ENCODE measurements at places on chromosomes 2 and 18.
A peak's percentile ranks its signal among the peaks of the same experiment; 100 is the strongest.

GRCh38 chr2:160405077-160405867 lies 88.3 kb downstream of the RBMS1 start:
- no peak for DNase-seq

DNA sequence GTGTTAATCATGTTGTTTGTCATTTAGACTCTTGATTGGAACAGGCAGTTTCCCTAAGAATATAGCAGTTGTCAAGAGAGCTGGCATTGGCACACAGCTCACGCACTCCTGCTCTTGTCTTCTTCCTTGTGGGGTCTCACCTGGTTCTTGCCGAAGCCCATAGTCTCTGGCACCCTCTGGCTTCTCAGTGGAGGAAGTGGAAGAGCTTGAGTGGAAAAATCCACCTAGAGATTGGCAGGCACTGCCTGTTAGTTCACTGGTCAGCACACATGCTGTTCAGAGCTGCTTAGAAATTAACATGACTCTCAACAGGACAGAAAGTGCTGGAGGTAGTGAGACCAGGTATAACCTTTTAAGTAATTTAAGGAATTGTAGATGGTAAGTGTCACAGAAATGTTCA lies 28.3 kb downstream of the SCTR start:
- no peak for DNase-seq

- DNase-seq = no peak
These were observed 321.2 kb upstream of the FANCL start for GRCh38 chr2:58562276-58562675.

- no peak for DNase-seq
These were observed 22.2 kb downstream of the GRHL1 start for GRCh38 chr2:9973690-9974089.

- no peak for DNase-seq
These were observed 922.5 kb downstream of the SUCLG1 start for GRCh38 chr2:83536556-83536955.

- no peak for DNase-seq
These were observed 75.0 kb downstream of the PTGR3 start for GRCh38 chr18:75133721-75134610.

- DNase-seq = no peak
These were observed 280.9 kb upstream of the RAB6C start for GRCh38 chr2:129698593-129698992.

DNA sequence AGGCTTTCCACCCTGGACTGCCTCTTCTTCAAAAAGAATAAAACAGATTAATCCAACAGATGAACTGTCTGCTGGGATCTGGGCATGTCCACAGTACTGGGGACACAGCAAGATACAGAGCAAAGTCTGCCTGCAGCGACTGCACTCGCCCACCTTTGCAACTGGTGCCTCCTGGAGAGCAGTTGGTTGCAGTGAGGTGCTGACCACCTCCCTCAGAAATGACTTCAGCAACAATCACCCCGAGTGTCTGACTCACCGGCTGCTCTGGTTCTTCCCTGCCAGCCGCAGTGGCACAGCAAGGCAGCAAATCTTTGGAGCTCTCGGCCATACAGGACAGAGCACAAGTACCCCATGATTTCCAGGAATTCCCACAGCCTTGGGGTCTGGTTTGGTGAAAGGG lies 179.7 kb downstream of the ANAPC1 start:
- DNase-seq = no peak

DNA sequence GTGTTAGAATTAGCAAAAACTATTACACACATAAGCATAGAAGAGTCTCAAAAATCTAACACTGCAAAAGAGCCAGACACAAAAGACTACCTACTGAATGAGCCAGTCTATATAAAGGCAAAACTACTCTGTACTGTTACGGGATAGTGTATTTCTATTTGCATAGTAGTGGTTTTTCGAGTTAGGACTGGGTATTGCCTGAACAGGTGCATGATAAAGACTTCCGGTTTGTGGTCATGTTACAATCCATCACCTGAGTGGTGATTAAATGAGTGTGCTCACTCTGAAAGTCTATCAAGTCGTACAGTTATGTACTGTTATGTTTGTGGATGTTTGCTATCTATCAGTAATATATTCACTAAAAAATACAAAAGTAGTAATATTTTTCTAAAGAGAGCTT lies 523.3 kb upstream of the SYT4 start:
- no peak for DNase-seq

DNA sequence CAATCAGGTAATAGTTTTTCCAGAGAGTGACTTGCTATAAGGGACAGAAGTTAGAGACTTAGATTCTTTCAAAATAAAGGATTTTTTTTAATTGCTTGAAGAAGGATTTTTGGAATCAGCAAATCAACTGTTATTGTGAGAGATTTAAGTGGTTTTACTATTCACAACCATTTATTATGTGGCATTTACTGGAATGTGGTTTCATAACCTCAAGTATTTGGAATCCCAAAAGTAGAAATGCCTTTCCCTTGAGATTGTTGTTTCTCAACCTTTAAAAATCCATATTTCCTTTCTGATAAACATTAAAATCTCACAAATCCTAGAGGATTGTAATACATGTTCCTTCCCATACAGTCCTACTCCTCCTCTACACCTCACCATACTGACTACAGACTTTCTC lies 5.0 kb downstream of the TANK start:
- DNase-seq = no peak

DNA sequence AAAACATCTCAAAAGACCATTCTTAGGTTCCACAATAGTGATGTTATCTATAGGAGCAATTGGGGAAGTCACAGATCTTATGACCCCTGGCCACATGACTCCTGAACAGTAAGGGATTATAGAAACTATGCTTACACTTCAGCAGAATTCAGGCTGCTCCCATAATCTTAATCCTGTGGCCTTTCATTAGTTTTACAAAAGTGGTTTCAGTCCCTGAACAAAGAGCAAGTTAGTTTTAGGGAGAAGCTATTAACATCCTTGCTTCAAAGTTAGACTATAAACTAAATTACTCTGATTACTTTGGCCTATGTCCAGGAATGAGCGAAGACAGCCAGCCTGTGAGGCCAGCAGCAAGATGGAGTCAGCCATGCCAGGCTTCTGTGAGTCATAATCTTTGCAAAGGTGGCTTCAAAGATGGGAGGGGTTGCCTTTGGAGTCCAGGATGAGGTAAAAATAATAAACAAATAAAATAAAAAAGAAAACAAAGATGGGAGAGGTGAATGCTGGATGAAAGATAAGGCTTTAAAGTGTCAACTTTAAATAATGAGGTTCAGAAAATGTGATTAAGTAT lies 168.7 kb upstream of the NDUFV2 start:
- DNase-seq = no peak

GRCh38 chr2:86290596-86291327 lies 46.7 kb downstream of the REEP1 start:
- DNase-seq = no peak

DNA sequence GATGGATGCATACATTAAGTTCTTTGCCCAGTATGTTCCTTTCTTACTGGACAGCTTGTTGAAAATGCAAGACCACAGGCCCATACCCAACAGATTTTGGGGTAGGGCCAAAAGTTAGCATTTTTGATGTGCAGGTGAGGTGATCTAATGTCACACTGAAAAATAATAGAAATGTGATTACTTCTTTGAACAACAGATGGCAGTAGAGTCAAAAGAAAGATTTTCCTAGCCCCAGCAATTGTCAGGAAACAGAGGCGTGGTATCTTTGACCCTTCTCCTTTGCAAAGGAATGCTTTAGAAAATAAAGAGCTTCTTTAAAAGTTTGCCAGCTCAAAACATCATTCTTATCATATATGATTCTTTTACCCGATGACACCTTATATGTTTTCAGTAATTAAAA lies 343.6 kb upstream of the SYT4 start:
- DNase-seq = peak; percentile 39

GRCh38 chr18:61398961-61399705 lies 65.9 kb downstream of the CDH20 start:
- DNase-seq = no peak

- DNase-seq = no peak
These were observed 157.4 kb downstream of the LTBP1 start for GRCh38 chr2:33104052-33104623.

DNA sequence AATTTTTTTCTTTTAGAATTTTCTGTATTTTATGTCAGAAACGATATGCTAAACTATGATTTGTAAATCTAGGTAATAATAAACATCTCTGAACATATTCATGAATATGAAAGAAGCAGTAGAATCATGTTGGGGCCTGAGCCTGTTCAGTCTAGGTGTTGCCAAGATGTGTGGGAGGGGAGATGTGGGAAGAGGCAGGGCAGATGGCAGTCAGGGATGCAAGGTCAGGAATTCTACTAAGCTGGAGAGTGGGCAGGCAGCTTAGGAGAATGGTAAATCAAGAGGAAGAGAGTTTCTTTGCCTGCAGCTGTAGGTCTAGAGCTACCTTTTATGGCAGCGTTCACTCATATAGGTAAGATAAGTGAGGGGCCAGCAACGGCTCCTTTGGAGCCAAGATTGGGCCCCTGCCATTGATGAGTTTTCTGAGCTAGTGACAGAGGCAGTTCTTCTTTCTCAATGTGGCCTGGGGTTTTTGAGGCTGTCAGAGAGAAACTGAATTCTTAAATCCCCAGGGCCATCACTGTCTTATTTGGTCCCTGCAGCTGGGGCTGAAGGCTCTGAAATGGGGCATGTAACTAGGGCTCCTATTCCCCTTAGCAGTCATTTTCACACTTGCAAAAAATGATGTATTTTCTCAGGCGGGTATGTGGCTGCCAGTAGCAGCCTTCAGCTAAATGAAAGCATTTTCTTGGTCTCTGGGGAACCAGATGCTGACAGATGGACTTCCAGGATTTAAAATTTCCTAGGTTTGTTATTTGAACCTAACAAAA lies 232.8 kb downstream of the PIK3C3 start:
- no peak for DNase-seq

GRCh38 chr2:225140723-225141122 lies 98.5 kb upstream of the DOCK10 start:
- no peak for DNase-seq

DNA sequence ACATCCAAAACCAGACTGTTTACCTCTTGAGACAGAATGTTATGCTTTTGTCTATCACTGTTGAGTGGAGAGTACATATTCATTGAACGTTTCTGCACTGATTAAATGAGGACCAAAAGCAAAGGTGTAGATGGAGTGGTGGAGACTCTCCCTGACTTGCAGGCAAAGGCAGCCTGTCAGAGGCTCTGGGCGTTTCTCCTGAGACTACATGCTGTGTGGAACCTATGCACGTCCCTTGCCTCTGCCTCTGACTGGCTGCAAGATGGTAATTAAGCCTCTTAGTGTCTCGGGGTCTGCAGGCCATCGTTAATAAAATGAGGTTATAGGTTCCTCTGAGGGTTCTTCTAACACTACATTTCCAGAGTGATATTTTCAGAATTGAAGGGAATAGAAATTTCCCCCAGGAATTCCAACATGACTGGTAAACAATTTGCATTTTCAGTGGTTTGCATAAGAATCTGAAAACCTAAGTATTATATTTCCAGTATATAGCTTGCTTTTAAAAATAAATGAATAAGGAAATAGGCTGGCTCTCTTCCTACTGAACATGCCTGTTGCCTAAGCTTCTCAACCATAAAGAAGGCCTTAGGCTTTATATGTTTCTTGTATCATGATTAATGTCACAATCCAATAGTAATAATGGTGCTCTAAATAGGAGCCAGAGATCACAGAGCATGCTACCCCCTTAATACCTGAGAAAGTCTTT lies 107.4 kb downstream of the FTCDNL1 start:
- DNase-seq = no peak

- DNase-seq = no peak
These were observed 38.2 kb upstream of the PPM1B start for GRCh38 chr2:44130441-44130840.

DNA sequence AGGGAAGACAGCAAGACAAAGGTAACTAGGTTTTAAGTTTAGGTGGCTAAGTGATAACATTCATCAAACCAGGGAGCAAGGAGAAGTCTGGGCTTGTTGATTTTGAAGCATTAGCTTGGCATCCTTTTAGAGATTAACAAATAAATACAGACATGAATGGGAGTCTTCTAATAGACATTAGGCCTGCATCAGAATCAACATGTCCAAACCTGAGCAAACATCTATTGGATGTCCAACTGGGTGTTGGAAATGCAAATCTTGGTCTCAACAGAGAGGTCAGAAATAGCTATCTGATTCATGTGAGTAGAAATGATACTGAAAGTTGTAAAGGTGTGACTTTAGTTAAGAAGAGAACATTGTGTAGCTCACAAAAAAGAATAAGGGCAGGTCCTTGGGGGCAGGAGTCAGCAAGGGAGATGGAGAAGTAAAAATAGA lies 85.5 kb upstream of the RND3 start:
- no peak for DNase-seq

GRCh38 chr2:117557626-117558025 lies 256.9 kb upstream of the DDX18 start:
- no peak for DNase-seq

Data from SK-N-SH (cell line).